ENCODE measurements at places on chromosomes 3 and 15.

DNA sequence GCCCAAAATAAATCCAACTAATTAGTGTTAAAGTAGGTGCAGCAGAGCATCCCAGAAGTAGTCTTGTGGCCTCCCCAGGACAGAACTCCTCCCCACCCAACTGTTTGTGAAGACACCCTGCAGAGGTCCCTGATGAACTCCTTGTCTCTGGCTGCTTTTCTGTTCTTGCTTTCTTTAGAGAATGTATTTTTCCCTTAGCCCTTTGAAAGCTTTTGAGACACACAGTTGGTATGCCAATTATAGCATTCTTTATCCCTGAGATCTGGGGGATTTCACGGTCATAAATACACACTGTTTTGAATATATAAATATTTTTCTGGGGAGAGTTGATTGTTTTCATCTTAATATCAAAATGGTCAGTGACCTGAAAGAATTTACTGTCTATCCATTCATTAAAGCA is 9.8 kb downstream of the TFG start:
- no peak for DNase-seq

GRCh38 chr15:60255390-60255789 is 142.4 kb downstream of the ANXA2 start:
- DNase-seq, result no peak

DNA sequence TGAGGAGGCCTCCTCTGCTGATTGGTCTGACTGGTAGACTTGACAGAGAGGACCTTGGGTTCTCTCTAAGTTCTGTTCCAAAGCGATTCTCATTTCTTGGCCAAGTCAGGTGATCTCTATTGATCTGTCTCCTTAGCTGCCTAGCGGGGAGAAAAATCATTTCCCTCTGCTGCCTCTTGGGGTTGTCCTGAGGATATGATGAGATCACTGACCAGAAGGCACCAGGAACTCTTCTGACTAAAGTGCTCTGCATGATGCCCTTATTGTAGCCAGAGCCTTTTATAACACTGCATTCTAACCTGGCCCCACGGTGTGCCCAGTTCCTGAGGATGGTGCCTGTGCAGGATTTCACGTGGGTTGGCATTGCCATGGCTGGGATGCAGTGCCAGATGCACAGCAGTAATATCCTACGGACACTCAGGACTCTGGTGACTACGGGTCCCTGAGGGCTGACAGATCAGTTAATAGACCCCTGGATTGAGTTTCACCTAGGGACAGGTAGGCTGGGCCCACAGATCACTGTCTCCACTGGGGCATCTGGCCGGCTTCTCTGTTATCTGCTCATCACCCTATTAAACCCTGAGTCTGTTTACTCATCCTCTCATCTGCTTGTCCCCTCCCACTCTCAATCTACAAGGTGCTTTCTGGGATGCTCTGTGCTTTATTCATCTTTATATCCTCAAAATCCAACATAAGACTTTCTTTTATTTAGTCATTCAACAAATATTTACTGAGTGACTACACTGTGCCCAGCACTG is 3.9 kb upstream of the HEG1 start:
- DNase-seq, result no peak

DNA sequence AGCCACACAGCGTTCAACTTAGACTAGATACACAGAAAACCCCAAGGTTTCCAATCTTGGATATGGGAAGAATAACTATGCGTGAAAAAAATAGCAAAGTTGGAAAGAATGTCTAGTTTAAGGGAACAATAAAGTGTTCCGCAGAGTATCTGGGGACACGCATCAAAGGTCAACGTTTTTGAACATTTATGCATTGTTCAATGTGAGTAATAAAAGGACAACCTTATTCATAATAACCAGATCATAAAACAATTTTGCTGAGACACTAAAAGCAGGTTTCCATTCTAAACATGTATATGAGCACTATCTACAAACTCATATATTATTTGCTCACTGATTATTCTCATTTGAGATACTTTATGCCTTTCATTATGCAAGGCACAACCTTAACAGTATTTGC is 7.8 kb downstream of the ANO10 start:
- DNase-seq, result no peak

- no peak for DNase-seq
Observed at GRCh38 chr3:138032567-138032966, 22.6 kb downstream of the CLDN18 start.

- DNase-seq, result no peak
Observed at GRCh38 chr3:71132995-71133730, 450.4 kb downstream of the FOXP1 start.

DNA sequence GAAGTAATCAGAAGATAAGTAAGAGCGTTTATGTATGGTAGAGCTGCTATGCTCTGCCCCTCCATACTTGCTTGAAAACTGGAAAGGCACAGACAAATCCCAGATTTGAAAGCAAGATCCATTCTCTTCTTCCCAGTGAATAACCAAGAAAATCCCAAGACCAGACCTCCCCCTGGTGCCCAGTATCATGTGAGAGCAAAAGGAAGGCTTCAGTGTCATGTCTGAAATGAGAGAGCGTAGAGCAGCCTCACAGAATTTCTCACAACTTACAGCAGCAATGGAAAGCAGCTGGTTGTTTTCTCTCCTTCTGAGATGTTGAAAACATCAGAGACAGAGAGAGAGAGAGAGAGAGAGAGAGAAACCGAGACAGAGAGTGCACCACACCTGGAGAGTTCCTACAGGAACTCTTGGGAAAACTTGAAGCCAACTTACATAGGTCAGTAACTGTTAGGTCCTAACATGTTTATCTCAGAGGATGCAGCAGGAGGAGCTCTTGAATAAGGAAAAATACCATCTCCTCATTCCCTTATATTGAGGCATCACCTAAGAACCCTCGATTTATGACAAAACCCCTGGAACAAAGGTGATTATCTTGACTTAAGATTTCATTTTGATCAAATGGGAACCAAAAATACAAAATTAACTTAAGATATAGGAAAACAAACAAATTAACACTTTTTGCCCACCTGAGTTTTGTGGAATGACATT is 273.3 kb downstream of the NSUN3 start:
- peak; percentile 15 for DNase-seq

GRCh38 chr3:48411041-48411588 is 18.8 kb downstream of the PLXNB1 start:
- no peak for DNase-seq

GRCh38 chr3:139694542-139694941 is 16.8 kb upstream of the NMNAT3 start:
- DNase-seq, result no peak

DNA sequence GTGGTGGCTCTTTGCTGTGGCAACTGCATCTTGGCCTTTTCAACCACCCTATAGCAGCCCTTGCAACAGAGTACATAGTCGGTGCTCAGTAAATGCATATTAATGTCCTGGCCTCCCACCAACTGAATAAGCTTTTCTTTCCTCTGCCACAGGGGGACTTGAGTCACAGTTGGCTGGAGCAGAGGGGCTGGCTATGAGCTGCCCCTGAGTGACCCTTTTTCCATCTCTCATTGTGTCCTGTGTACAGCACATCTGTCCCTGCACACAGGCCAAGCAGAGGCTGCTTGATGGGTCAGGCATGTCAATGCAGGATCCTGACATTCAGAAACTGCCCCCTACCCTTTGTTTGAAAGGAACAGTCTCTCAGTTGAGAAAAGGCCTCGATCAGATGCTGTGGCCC is 22.4 kb downstream of the SPSB4 start:
- DNase-seq, result no peak

GRCh38 chr3:23461069-23461468 is 257.9 kb downstream of the UBE2E2 start:
- no peak for DNase-seq

DNA sequence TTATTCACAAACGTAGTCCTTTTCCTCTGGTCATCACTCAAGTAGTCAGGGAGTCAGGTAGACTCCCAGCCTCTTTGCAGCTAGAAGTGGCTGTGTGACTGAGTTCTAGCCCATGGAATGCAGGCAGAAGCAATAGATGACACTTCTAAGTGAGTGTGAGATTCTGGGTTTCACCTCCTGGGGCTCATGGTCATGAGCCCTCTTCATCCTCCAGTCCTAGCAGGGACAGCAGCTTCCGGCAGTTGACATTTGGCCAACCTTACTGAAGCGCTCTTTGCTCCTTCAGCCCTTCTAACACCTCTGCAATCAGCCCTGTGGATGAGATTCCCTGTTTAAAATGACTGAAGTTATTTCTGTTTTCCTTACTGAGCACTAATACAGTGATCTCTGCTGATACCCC is 21.8 kb downstream of the SLC12A8 start:
- DNase-seq, result no peak

DNA sequence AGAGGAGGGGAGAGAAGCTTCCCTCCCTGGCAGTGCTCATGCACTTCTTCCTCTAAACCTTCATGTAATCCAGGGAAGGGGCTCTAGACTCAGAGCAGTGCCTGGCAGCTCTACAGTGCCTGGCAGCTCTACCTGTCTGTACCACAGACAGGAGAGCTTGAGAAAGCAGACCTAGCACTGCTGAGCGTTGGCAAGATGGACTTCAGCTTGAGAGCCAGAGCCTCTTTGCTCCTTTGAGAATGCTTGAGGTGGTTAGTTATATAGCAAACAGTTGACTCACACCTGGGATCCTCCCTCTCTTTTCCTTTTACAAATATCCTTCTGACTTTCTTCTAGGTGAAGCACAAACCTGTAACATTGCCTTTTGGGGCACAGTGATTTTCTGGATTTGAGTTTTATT is 20.9 kb downstream of the FBXO22 start:
- DNase-seq, result no peak

DNA sequence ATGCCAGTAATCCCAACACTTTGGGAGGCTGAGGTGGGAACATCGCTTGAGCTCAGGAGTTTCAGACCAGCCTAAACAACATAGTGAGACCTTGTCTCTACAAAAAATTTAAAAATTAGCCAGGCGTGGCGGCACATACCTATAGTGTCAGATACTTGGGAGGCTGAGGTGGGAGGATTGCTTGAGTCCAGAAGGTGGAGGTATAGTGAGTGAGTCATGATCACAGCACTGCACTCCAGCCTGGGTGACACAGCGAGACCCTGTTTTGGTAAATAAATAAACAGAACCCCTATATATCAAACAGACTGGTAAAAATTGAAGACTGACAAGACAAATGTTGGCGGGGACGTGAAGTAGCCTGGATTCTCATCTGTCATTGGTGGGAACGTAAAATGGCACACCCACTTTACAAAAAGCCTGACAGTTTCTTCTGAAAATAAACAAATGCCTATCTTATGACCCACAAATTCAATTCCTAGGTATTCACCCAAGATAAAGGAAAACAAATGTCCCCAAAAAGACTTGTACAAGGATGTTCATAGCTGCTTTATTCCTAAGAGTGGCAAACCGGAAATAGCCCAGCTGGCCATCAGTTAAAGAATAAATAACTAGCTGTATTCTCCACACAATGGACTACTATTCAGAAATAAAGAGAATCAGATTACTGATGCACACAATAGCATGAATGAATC is 47.0 kb upstream of the GK5 start:
- DNase-seq, result no peak

DNA sequence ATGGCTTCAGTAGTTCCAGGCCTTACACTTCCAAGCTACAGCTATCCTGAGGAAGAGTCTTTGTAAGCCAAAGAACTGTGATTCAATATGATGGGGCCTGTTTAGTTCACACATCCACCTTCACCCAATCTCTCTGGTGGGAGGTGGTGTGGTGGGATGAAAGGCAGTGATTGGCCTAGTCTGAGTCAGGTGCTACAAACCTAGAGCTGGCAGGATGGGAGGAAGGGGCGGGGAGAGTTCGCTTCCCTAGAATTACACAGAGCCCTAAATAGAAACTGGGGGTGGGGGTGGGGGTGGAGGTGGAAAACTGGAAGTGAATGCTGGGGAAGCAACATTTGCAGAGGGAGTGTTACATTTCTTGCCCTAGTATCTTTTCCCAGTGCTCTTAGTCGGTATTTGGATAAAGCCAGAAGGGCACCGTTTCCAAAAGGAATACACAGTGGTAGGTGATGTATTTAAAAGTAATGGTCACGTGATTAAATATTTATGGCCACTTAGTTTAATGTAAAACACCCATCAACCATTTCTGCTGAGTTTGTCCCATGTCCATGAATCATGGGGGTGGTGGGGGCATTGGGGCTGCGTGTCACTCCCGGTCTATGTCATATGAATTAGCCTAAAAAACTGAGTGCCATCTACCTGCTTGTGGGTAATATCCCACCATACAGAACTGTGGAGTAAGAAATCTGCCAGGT is 247.6 kb upstream of the PROK2 start:
- DNase-seq, result no peak

GRCh38 chr15:72825829-72826228 is 42.3 kb upstream of the ADPGK start:
- DNase-seq, result no peak

DNA sequence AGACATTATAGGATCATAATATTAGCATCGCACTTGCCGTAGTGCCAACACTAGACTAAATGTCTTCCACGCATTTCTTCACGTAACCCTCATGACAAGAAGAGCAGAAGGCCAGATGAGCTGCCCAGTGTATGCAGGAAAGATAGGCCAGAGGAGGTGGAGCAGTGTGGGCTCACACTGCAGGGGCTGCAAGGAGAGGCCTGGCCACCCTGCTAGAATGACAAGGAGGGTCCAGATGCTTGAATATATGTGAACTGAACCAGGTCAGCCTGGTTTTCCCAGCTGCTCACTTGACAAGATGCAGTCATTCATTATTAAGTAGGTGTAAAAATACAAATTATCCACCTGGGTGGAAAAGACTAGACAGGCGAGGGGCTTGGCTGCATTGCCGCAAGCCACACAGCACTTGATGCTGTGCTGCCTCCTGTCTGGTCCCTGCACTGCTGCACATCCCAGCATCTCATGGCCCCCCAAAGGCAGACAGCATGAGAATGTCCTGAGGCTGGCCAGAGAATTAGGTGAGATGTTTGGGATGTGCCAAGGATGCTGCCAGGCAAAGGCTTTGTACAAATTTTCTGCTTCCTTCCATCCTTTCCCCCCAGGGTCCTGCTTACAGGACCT is 115.2 kb downstream of the NTRK3 start:
- no peak for DNase-seq

GRCh38 chr3:38460377-38461270 is 6.9 kb downstream of the ACVR2B start:
- DNase-seq, result no peak

GRCh38 chr3:119302697-119303551 is 8.7 kb downstream of the ARHGAP31 start:
- no peak for DNase-seq

- no peak for DNase-seq
Observed at GRCh38 chr3:153348457-153349107, 186.6 kb downstream of the RAP2B start.

- no peak for DNase-seq
Observed at GRCh38 chr3:70020906-70021660, 21.6 kb downstream of the SAMMSON start.

Data from HuH-7.5 (cell line).